ENCODE measurements at places on chromosomes 4 and X.

- DNase-seq, result no peak
These were observed 314.3 kb upstream of the FGF13 start for GRCh38 chrX:139025816-139026215.

DNA sequence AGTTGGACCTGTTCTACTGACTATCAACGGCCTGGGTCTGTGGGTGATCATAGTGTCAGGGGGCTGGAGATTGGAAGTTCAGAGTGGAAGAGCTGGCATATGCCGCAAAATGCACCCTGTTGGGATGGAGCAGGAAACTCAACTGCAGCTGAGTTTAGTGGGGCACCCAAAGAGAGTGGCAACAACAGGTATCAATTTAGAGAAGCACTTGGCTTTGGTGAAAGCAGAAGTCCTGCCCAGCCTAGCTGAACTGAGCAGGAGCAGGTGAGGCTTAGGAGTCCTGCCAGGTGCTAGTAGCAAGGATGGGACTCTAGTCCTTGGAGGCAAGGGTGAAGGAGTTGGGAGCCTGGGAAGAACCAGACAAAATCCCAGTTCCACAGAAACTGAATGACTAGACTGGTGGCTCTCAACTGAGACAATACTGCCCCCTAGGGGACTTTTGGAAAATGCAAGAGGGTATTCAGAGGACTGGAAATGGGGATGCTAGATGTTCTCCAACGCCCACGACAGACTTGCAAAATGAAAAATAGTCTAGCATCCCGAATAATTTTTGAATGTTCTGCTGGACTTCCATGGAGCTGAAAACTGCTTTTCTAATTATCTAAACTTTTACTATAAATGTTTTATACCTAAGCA lies 49.4 kb downstream of the RTL9 start:
- no peak for DNase-seq

- DNase-seq, result no peak
These were observed 72.4 kb upstream of the JADE1 start for GRCh38 chr4:128737098-128737513.

- DNase-seq, result no peak
These were observed 261.1 kb upstream of the PLCXD1 start for GRCh38 chrX:19912-20571.

GRCh38 chr4:42144028-42144427 lies 8.4 kb downstream of the BEND4 start:
- no peak for DNase-seq

DNA sequence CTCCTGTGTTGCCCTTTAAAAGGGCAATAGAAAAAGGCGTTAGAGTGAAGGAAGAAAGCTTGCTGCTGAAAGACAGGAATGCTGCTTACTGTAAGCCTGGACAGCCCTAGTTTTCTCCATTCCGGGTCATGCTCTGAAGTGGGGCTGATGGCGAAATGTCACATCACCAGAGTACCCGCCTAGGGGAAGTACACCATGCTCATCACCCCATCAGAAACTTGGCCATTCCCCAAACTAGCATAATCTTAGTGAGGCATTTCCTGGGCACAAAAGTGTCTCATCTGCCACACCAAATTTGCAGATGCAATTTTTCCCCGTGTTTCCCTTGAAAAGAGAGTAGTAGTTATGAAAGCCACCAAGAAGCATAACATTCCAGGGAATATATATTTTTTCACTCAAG lies 47.8 kb upstream of the CAMK2D start:
- DNase-seq, result no peak

DNA sequence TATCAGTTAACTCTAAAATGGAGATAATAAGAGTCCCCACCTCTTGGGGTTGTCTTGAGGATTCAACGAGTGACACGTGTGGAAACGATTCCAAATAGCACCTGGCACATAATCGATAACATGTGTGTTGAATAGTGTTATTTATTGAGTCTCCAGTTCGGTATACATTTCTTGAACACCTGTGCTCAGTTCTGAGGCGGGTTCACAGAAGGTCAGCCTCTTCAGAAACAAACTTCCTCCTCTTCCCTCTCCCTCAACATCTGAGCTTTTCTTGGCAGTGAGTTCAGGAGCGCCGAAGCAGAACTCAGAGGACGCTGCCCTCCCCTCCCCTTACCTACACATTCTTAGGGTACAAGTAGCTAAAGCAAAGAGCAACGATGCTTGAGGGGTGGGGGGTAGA lies 934 bp downstream of the PDHA1 start:
- DNase-seq, result no peak

DNA sequence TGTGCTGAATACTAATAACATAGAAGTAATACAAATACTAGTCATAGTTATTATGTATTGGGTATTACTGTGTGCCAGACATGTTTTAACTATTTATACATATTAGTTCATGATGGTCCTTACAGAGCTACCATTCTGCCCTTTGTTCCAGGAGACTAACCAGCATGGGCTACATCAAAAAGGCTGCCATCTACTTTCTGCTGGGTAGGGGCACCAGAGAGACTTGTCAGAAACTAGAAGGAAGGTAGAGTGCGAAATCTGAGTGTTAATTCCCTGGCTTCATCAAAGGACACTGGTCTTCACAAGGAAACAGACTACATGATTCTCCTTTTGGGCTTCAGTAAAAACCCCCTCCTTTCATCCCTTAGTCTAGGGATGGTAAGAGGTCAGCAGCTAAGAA lies 347.8 kb downstream of the GBA3 start:
- DNase-seq, result no peak

- DNase-seq, result no peak
These were observed 24.3 kb upstream of the PGM2 start for GRCh38 chr4:37802068-37802666.

DNA sequence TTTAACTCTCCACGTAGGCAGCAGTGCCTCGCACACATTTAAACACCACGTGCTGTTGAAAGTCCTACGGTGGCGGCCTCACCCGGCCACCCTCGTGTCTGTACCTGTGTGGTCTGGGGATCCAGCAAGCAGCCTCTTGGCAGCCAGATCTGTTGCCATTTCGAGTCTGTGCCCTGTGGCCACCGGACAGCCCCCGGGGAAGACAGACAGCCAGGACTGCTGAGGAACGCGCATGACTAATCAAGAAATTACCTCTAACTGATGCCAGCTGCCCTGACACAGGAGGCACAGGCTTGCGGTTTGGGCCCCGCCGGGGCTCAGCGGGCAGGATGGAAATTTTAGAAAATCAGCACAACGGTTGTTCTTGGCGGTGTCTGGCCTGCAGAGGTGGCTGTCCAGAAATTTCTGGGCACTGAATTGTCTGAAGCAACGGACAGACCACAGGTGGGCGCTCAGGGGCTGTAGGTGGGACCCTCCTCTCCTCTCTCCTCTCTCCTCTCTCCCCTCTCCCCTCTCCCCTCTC lies 15.6 kb upstream of the ASMTL start:
- DNase-seq, result peak; percentile 56

- no peak for DNase-seq
These were observed 24.5 kb upstream of the GRIA2 start for GRCh38 chr4:157196046-157196445.

DNA sequence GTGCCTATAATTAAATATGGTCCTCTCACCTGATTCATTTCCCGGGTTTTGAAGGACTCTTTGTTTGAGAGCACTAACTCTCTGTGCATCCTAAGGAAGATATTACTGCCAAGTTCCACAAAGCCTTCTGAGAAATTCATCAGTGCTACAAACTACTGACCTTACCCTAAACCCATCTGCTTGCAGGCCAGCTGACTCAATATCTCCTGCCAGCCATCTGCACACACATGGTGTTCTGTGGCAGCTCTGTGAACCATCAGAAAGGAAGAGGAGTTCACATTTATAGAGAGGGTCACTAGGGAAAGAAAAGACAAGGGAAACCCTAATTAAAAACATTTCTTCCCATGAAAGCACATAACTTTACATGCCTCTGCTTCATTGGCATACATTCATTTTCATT lies 156.7 kb downstream of the ATP10D start:
- DNase-seq, result no peak

DNA sequence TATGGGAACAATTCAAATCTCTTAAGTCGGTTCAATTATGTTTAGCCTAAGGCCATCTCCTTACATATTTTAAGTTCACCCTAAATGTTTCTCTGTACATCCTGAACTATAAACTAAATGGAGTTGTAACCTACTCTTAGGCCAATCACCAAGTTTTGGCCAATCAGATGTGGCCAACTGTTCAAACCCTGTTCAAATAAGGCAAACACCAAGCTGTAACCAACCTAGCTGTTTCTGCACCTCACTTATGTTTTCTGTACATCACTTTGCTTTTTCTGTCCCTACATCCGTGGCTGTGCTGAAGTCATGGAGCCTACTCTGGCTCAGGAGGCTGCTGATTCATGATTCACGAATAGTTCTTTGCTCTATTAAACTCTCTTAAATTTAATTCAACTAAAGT lies 165.3 kb downstream of the GASK1B start:
- no peak for DNase-seq

DNA sequence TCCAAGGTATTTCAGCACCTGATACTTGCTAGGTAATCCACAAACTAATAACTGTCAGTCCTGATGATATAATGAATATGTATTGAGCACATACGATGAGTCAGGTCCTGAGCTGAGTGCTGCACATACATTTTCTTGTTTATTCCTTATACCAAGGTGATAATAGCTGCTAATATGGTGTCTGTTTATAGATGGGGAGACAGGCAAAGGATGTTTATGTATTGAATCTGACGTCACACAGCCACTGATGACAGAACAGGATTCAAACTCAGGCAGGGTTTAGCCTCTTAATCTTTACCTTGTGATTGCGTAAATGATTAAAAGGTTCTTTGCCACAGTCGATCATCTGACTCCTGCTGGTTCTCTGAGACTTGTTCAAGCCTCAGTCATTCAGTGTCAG lies 609.9 kb upstream of the CPEB2 start:
- no peak for DNase-seq

DNA sequence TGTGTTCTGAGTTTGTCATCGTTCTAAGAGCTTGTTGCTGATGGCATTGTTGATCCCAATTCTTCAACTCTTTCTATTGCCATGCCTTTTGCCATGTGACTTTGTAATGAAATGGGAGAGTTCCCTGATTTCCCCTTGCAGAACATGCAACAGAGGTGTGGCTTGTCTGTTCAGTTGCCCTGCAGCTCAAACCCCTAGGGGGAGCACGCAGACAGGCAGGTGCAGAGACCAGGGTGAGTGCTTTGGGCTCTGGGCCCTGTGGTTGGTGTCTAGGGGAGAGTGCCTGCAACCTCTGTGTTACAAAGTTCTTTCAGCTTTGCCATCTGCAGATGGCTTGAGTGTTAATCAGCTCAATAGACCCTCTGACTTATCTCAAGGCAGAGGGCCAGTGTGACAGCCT lies 332.7 kb downstream of the MID1IP1 start:
- DNase-seq, result no peak

- DNase-seq, result no peak
These were observed 148.3 kb upstream of the DGKK start for GRCh38 chrX:50618788-50619558.

GRCh38 chr4:6250235-6250983 lies 19.2 kb upstream of the WFS1 start:
- no peak for DNase-seq

DNA sequence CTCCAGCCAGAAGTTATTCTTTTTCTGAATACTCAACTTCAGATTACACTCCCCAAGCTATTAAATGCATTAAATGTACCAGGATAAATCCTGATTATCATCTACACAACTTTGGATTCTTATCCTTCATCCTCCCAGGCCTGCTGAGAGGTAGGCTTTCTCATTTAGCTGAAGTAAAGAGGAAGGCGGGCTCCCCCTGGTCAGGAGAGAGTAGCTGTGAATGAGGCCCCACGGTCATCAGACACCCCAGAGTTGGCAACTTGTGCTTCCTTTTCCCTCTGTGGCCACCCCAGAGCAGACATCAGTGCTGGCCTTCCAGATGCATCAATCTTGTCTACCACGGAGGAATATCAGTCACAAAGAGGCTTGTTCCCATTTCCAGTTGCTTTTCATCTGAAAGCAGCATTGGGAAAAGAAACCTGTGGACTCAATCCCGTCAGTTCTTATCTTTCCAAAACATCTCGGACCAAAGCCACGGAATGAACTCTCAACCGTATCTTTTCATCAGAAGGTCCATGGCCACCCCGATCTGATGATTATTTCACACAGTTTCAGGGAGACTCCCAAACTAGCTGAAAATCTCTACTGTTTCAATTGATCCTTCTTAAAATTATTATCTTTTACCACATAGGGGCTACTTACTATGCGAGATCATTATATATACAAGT lies 79.2 kb downstream of the FBXO8 start:
- DNase-seq, result no peak

DNA sequence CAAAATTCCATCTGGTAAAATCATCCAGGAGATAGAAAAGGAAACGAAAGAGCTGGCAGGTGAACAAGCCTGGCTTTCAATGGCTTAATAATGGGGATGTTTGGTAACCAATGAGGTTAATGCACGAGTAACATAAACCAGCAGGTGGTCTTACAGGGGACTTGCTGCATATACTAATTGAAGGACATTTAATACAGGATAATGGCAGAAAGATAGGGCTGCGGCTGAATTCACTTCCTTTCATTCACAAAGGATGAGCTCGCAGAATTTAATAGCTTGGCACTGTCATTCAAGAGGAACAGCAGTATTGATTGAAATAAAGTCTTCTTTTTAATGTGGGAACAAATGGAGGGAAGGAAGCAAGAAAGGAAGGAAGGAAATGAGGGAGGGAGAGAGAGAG lies 156.3 kb upstream of the RAI2 start:
- no peak for DNase-seq

DNA sequence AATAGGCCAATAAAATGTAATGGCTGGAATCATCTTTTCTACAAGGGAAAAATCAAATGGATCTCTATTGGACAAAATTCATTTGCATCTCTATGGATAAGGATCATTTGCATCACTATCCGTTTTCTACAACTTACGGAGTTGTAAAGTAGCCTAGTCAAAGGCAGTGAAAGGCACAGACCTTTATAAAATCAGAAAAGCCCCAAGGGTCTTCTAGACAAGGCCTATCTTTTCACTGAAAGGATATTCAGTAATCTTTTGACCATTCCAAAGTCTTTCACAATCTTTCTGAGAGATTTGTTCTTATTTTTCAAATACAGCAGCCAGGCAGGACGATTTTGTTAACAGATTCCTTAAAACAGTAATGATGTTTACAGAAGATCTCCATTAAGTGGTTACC lies 119.5 kb upstream of the JADE1 start:
- DNase-seq, result no peak

- DNase-seq, result no peak
These were observed 928.1 kb downstream of the FAT4 start for GRCh38 chr4:126242679-126243390.

- no peak for DNase-seq
These were observed 316.2 kb downstream of the ANKRD50 start for GRCh38 chr4:124396333-124396732.

- DNase-seq, result no peak
These were observed 57.2 kb downstream of the TRIM2 start for GRCh38 chr4:153261461-153261860.

- no peak for DNase-seq
These were observed 582.0 kb downstream of the SPRY1 start for GRCh38 chr4:123978637-123979036.

DNA sequence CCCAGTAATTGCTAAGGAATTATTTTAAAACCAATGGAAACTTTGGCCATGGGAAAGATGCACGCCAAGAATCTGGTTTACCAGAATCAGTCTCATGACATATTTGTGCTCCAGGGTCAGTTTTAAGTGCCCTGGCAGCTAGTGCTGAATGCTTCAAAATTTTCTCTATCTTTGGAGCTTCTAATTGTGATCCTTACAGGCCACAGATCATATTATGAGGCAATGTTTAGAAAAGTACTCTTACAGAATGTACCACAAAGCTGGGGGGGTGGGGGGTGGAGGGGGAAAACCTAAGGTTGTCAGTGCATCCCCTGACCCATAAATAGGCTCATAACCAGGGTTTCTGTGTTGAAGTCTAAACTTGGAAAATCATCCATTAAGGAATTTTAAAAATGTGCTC lies 514.5 kb downstream of the INPP4B start:
- DNase-seq, result no peak

Measured in stimulated activated CD4-positive, alpha-beta T cell treated with anti-CD3 and anti-CD28 coated beads, Interleukin-1b, Interleukin-23, amount 100 ng/mL, for 1 hour (primary cell).